ENCODE measurements at places on chromosomes 5 and 9.

DNA sequence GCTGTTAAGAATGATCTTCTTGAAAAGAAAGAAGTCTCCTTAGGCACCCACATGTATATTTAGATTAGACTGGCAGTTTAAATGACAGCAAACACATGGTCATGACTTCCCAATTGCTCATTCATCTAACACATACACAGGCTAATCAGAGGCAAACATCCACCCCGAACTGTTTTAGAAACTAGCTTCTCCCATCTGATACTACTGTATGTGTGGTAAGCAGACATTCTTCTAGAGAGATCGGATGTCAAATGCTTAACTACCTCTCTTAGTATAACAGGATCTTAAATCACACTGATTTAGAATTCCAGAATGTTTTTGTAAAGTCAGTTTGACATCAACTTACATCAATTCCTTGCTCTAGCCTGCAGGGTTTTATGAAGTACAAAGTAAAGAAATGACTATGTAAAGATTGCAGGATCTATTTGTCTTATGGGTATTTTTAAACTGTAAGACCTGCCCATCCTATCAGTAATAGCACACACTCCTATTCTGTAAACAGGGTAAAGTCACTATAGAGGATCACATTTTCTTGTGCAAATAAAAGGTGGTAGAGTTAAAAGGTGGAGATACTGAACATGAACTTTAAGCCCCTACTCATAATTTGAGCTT, 239.7 kb downstream of the MLLT3 start:
- DNase-seq: no peak

GRCh38 chr9:133614678-133615077, 5.5 kb upstream of the FAM163B start:
- no peak for DNase-seq

- DNase-seq: no peak
These were observed 10.2 kb upstream of the NKD2 start for GRCh38 chr5:998246-999031.

DNA sequence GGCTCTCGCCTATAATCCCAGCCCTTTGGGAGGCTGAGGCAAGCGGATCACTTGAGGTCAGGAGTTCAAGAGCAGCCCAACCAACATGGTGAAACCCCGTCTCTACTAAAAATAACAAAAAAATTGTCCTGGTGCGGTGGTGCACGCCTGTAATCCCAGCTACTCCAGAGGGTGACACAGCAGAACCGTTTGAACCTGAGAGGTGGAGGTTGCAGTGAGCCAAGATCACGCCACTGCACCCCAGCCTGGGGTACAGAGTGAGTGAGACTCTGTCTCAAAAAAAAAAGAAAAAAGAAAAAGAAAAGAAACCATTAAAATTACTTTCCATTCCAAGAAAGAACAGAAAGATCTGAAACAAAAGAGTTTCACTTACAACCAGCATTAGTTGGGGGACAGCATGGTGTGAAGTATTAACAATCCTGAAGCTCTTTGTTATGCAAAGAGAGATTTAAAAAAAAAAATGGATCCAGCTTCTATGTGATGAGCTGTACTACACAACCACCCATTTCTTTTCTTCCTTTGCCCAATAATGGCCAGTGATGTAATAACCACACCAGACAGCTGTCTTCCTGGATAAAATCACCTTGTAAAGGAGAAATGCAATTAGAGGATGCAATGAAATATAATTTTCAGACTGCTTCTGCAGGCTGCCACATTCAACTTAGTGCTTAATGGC, 76.9 kb downstream of the MED27 start:
- DNase-seq: no peak

DNA sequence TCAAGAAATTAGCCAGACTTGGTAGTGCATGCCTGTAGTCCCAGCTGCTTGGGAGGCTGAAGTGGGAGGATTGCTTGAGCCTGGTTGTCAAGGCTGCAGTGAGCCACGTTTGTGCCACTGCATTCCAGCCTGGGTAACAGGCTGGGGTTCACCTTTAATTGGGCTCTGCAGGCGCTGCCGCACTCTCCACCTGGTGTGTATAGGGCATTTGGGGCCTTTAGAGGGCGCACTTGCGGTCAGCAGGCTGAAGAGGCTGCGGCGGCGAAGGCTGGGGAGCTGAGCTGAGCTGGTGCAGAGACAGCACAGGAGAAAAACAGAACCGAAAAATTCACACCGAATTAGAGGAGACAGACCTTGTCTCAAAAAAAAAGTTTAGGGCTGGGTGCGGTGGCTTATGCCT, 31.2 kb downstream of the CDK7 start:
- DNase-seq: no peak

DNA sequence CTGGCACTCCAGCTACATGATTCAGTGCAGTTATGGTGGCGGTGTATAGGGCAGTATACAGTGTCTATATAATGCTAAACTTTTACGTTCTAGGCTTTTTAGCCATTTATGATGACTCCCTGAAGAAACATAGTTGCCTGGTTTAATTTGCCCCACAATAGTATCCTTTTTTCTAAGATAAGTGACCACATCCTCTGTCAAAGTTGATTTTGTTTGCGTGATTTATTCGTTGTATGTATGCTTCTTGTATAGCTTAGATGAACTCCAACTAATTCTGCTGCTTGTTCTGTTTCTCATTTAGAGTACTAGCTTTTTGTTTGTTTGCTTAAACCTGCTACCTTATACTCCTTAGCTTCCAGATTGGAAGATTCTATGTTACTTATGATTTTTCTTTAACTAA, 83.6 kb downstream of the ERMP1 start:
- no peak for DNase-seq

- DNase-seq: no peak
These were observed 4.6 kb downstream of the BICD2 start for GRCh38 chr9:92760070-92760469.

GRCh38 chr5:169024421-169024820, 276.5 kb downstream of the SLIT3 start:
- DNase-seq: no peak

- no peak for DNase-seq
These were observed 315.6 kb downstream of the CETN3 start for GRCh38 chr5:90093751-90094485.

GRCh38 chr5:40775085-40775845, 19.5 kb upstream of the TTC33 start:
- DNase-seq: no peak

DNA sequence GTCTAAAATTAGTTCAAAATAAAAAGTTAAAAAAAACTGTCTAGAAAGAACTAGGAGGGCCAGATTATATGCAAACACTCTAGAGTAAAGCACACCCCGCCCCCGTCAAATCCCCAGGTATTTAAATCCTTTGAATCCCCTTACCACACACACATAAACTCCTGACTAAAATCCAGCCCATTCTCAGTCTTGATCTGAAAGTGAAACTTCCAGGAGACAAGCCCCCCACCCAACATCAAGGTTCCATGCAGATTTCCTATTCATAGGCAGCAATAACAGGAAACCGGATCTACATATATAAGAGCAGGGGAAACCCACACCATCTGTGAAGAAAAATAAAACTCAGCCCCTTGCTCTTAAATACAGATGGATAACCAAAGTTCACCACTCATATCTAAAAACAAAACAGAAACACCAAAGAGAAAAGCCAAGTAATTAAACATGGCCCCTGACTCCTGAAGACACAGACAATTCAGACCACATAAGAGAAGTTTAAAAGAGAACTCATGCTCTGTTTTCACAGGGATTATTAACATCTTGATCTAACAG, 42.3 kb downstream of the MARCHF3 start:
- peak; percentile 38 for DNase-seq

DNA sequence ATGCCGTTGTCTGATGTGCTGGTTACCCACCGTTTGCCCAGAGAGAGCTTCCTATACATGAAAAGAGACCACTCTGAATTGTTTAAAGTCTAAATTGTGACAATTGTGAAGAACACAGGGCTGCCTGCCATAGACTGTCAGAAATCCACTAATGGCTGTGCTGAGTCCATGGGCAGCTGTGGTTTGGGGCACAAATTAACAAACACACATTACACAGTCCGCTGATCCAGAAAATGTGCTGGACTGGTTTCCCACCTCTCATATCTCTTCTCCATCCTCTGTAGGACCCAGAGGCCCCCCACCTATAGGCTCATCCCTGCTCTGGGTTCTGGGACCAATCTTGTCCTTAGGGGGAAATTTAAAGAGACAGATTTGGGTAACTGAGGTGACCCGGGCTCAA, 19.0 kb upstream of the LIFR start:
- no peak for DNase-seq

DNA sequence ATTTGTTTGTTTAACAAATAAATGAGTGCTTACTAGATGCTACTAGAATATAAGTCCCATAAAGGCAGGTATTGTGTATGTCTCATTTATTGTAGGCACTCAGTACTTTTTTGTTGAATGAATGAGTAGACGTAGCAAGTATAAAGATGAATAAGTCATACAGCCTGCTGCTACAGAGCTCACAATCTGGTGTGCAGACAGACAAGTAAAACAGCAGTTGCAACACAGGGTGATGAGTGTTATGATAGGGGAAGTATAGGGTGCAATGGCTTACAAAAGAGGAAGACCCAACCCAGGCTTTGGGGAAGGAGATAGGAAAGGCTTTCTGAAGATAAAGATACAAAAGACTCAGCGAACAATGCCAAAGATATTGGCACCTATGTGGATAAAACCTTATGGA, 47.7 kb downstream of the SH3RF2 start:
- no peak for DNase-seq

GRCh38 chr5:121199216-121199999, 652.3 kb upstream of the FTMT start:
- no peak for DNase-seq

DNA sequence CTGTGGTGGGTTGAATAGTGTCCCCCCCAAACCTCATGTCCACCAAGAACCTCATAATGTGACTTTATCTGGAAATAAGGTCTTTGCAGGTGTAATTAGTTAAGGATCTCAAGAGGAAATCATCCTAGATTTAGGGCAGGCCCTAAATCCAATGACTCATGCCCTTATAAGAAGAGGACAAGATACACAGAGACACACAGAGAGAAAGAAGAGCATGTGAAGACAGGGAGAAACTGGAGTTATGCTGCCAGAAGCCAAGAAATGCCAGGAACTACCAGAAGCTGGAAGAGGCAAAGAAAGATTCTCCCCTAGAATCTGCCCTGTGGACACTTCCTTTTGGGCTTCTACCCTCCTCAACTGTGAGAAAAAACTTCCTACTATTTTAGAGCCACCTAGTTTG, 8.8 kb downstream of the FAM13B start:
- DNase-seq: no peak

- no peak for DNase-seq
These were observed 315.2 kb upstream of the DMAC1 start for GRCh38 chr9:8114826-8115225.

DNA sequence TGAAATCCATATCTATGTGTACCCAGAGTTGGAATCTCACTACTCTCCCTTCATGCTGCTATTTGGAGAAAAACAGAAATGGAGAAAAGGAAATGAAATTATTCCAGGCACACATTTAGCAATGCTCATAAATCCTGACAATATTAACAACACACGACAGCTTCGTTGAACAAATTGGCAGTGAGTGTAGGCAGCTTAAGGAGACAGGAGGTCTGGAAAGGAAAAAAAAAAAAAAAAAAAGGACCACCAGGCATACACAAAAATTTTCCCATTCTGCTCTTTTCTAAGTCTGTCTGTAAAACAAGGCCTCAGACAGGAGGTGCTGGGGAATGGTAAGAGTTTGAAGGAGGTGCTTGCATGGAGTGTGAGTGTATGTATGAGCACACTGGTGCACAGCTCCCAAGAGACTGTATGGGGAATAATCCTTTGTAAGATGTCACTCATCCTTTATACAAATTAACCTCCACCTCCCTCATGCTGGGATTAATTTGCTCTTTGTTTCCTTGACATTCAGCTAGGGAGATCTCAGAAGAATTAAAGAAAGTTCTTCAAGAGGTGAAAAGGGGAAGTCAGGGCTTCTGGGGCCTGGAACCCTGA, 78.9 kb downstream of the ASTN2 start:
- DNase-seq: no peak

GRCh38 chr5:56746553-56747339, 68.6 kb upstream of the MAP3K1 start:
- no peak for DNase-seq

DNA sequence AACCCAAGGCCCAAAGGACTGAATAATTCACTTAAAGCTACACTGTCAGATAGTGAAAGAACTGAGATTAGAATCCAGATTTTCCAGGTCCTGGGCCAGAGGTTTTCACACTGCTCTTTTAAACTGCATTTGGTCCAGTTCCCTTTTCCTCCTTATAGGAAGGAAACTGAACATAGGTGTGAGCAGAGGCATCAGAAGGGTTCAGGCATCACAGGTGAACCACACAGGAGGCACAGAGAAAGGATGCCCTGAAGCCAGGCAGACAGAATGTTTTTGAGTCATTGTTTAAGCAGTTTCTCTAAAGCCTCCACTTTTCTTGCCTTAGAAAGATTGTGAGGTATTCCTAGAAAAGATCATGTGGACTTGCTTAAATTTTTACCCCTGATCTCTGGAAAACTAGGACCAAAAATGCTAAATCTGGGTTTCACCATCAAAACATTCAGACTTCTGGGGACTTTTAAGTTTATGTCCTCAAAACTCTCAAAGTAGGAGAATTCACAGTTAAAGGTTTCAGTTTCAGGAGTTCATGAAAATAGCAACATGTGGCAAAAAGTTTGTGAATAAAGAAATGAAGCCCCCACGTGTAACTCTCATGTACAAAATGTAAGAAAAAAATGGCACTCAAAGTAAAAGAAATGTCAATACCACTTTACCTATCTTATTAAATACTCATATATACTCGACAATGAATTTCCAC, 386.1 kb downstream of the NTRK2 start:
- no peak for DNase-seq

GRCh38 chr5:157342822-157343402, 77.0 kb downstream of the CYFIP2 start:
- peak; percentile 38 for DNase-seq

DNA sequence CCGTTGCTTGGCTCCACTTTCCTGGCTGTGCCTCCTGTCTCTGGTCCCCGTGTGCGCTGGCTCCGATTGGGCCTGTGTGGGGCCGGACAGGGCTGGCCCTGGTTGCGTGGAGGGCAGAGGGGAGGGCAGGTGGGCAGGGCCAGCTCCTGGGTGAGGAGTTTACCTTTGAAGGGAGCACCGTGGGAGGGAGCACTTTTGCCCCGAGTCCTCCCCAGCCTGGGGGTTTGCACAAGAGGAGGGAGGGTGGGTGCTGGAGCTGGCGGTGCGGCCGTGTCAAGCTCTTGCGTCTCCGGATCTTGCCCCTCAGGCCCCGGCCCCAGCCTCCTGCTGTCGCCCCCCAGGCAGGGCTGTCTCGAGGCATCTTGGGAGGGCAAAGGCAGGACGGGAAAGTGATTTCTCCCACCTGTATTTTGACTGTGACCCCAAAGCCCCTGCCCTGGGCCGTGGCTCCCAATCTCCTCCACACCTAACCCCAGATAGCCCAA, 48.3 kb upstream of the EXOC3 start:
- DNase-seq: no peak

DNA sequence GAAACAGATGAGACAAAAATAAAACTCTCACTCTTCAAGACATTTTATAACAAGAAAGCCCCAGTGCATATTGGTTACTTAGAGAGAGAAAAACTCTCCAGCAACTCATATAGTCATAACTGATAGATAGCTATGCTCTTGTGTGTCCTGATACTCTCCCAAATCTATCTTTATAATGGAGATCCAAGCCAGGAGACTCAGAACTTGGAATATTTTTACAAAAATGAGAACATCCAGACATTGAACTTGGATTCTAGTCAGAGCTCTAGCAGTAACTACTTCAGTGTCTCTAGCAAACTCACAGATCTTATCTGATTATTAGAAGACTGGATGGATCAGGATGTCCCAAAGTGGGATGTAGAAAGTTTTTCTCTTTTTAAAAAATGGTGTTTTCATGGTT, 412.7 kb upstream of the BRINP1 start:
- DNase-seq: no peak

- peak; percentile 18 for DNase-seq
These were observed 33.3 kb downstream of the PPP1R2B start for GRCh38 chr5:156883316-156883875.
